ENCODE measurements at places on chromosomes 4 and X.

DNA sequence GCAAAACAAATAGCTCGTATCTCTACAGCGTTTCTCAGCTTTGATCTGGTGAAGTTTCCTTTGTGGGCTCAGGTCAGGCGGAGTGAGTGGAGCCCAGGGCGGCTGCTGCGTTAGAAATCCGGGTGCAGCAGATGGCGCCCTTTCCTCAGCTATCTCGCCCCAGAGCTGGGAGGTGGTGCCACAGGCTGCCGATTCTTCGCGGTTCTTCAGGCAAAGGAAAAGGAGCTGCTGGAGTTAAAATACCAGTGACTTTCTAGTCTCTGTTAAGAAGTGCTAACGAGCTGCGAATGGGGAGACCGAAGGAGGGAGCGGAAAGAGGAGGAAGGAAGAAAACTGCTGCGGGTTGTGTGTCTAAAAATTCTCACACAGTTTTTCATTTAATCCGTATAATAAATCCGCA lies 114.6 kb downstream of the CPE start:
- DNase-seq = peak; percentile 58

- no peak for DNase-seq
These were observed 120.2 kb upstream of the GK2 start for GRCh38 chr4:79528241-79528706.

GRCh38 chr4:128818442-128818841 lies 8.9 kb downstream of the JADE1 start:
- DNase-seq = no peak

GRCh38 chr4:138978600-138978999 lies 37.0 kb upstream of the NOCT start:
- no peak for DNase-seq

DNA sequence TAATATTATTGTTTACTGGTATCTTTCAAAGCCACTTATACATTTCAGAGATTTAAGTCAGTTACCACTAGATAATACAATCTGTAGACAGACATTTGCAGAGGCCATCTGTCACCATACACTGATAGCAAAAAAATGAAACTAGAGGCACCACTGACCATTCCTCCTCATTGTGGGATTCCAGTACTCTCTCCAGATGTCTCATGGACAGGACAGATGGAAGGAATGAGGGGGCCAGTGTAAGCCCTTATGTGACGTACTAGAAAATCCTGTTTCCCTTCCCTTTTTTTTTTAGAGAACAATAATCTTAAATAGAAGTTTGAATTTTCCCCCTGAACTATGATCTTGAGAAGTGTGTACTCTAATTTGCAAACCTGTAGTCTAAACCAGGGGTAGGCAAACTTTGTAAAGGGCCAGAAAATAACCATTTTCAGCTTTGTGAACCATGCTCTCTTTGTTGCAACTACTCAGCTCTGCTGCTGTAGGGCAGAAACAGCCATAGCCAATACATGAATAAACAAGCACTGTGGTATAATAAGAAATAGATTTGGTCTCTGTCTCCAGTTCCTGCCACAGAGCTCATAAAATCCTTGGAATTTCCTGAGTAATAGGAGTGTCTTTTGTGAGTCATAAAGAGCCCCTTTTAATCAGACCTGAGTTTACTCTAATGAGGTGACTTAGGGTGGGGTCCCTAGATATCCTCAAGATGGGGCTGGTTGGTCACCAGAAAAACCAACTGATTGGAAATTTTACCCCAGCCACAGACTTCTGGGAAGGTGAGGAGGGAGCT lies 90.4 kb downstream of the MOSPD2 start:
- DNase-seq = no peak

- no peak for DNase-seq
These were observed 45.4 kb upstream of the STIM2 start for GRCh38 chr4:26815199-26815598.

- DNase-seq = no peak
These were observed 306.2 kb downstream of the CPXCR1 start for GRCh38 chrX:89053223-89053622.

- peak; percentile 26 for DNase-seq
These were observed 19.2 kb downstream of the G3BP2 start for GRCh38 chr4:75653845-75654503.

- DNase-seq = no peak
These were observed 132.4 kb downstream of the ENOX2 start for GRCh38 chrX:130770615-130771014.

GRCh38 chrX:72107320-72107719 lies 24.4 kb downstream of the RTL5 start:
- DNase-seq = no peak

GRCh38 chrX:153470411-153471363 lies at the start of gene HAUS7:
TSS of gene HAUS7 (minus strand) at chrX:153470576. CDS start at chrX:153470557, 19 bp downstream.
- DNase-seq = peak; percentile 96

- DNase-seq = no peak
These were observed 414.9 kb downstream of the CENPC start for GRCh38 chr4:67130411-67130810.

DNA sequence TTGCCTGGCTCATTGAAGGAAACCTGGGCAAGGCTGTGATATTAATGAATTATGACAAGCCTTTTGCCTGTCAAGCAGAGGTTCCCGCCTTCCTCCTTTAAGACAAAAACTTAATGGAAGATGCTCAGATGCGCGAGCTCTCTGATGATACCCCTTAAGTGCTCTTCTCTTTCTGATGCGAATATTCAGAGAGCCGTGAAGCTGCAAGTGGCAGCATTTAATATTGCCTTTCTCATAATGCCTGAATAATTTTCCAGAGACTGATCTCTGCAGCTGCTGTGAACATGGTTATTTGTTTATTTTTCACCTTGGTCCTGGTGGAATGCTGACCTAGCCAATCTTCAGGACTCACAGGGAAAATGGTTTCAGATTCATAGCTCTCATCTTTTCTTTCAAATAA lies 251.8 kb downstream of the TENM3 start:
- DNase-seq = no peak

DNA sequence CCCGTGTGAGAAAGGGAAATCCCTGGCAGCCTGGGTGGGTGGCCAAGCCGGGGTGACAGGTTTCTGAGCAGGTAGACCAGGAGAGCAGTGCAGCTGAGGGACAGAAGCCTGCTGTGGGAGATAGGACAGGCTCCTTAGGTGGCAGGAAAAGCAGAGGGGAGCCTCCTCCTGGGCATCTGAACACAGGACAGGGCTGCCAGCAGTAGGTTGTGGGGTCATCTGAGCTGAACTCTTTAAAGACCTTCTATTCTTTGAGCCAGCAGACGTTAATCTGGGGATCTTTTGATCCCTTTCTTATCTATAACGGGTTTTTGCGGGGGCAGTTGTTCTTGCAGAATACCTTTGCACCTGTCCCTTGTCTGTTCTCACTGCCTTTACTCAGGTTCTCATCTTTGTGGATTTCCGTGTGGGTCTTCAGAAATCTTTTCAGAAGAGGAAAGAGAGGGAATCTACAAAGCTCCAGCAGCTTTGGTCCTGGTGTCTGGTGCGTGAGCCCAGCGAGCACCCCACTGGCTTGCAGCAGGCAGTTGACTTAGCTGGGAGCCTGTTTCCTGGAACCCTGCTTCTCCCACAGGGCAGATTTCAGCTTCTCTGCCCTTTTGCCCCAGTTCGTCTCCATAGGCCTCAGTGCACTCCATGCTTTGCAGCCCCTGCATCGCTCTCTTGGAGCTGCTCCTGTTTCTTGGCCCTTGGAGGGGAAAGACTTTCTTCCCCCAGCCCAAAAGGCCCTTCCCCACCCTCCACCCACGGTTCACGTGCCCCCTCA lies 35.8 kb upstream of the TADA2B start:
- DNase-seq = no peak

GRCh38 chr4:111854494-111855087 lies 290.7 kb upstream of the FAM241A start:
- DNase-seq = no peak

DNA sequence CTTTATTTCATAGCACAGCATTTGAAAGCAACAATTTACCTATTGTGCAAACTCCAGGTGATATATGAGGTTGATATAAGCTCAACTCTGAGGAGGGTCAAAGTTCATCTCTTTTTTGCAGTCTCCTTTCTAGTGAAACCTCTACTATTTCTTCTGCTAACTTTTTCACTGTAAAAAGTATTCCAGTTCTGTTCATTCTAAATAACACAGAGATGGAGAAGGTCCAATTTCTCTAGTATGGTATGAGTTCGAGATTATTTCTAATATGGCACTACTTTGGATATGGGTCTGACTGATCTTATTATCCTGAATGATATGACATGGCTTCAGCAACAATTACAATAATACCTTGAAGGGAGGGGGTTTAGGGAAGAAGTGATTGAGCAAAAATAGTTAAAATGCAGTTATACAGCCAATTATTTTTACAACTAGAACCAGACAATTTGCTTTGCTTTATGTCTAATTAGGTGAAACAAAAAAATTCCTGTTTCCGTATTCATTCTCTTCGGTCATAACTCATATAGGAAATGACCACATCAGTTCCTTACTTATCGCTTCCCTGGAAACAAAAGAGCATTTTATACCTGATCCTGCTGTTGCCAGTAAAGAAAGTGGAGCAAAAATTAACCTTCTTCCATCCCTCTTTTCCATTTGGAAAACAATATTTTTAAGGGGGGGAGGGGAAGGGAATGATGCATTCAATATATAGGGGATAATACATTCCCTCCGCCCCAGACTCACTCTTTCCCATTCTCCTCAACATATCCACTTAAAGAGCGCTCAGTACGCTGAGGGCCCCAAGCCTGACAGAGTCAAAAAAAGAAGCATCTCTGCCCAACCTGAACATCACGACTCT lies 1.0 kb downstream of the TBC1D9 start:
- no peak for DNase-seq

- DNase-seq = no peak
These were observed 53.3 kb upstream of the STIM2 start for GRCh38 chr4:26807330-26807729.

GRCh38 chrX:23554304-23554703 lies 113.0 kb upstream of the PRDX4 start:
- DNase-seq = no peak

DNA sequence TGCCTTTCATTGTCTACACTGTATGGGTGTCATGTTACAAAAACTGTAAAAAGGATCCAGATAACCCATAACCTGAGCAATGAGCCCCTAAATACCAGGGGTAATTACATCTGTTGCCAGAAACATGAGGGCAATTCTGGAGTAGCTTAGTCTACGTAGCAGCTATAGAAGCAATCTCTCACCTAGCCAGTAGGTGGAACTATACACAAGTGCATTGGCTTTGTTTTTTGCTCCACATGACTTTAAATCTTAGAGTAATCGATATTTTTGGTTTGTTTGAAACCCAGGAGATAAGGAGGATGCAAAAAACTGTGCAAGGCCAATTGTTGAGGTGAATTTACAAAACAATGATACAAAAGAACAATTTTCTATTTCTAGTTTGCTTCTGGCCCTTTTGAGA lies 57.5 kb downstream of the GPR82 start:
- peak; percentile 4 for DNase-seq

- no peak for DNase-seq
These were observed 13.5 kb downstream of the TTC29 start for GRCh38 chr4:146932116-146932515.

DNA sequence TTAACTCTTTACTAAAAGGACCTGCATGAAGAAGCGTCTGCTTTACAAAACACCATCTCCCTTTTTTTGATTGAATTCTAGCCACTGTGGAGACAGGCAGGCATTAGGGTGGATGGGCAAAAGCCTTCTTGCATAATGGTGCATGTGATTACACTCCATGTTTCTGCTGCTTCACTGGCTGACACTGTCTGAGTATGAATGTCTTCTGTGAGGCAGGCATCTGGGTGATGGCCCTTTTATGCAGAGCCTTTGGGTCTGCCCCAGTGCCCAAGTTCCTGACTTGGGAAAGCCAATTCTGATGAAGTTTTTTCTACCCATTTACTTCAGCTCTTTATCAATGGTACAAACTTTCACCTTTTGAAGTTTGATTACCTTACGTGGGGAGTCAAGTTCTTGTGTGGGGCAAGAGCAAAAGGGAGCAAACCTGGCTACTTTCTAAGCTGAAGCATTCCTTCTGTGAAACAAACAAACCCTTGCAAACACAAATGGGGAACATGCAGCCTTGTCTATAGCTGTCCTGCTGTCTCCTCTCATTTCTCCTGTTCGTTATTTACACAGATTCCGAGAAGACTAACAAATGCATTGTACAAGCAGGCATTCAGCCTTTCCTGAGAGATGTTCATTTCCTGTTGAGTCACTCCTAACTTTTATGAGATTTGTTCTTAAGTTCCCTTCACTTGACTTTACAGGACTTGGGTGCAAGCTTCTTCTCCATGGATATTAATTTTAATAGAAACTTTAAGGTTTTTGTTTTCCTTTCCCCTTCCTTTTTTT lies 301.9 kb downstream of the TLL1 start:
- DNase-seq = no peak

DNA sequence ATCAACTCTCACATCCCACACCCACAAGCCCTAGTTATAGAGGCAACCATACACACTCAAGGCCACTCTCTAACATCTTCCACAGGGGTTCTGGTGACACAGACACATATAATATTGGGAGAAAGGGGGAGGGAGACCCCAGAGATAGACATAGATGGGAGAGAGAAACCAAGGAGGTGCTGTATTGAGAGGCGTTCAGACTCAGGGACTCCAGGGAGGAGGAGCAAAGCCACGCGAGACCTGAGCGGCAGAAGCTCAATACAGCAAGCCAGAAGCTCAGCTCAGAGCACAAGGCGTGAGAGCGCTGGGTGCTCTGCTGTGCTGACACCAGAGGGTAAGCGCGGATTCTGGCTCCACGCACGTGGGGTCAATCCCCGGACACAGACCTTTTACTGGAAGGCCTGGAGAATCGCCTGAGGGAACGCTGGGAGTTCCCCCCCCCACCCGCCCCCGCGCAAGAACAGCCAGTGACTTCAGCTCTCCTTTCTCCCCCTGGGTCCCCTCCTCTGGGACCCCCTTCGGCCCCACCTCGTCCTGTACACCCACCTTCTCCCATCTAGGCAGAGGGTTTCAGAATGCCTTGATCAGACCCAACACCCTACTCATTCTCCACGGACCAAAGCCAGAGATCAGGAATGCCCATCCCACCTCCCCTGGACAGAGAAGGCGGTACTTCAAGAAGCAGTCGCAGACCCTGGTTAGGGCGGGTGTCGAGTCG lies 8.7 kb downstream of the MSX1 start:
- no peak for DNase-seq

GRCh38 chrX:29468911-29469494 lies 746.4 kb upstream of the MAGEB2 start:
- DNase-seq = no peak

- no peak for DNase-seq
These were observed 794.8 kb upstream of the LCORL start for GRCh38 chr4:18816228-18816895.

DNA sequence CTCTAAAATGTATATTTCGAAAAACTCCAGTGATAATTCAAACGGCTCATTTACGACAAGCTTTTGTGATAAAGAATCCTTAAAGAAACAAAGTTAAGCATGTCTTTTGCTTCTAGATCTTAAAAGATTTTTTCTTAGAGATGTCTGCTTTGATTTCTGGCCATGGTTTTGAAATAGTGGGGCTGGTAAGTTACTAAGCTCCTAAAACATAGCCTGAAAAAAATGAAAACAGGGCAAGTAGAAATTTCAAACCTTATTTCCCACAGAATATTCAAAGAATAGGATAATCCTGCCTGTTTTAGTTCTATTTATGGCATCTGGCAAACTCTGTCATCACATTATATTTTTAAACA lies 318.3 kb downstream of the ARHGAP24 start:
- no peak for DNase-seq
